ENCODE measurements at places on chromosomes 7 and 10.

DNA sequence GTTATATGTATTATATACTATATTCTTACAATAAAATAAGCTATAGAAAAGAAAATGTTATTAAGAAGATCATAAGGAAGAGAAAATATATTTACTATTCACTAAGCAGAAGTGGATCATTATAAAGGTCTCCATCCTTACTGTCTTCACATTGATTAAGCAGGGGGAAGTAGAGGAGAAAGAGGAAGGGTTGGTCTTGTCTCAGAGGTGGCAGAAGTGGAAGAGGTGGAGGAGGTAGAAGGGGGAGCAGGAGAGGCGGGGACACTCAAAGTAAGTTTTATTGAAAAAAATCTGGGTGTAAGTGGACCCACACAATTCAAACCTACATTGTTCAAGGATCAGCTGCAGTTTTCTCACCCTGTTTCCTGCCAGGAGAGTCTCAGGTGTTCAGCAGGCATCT lies 28.9 kb upstream of the ERCC6 start:
- DNase-seq, result no peak

GRCh38 chr10:35563261-35563891 lies 41.8 kb upstream of the GJD4 start:
- peak; percentile 53 for DNase-seq

- DNase-seq, result peak; percentile 81
Measured at GRCh38 chr7:151339651-151340382, 1.8 kb upstream of the NUB1 start.

GRCh38 chr7:26099236-26099635 lies 52.8 kb upstream of the NFE2L3 start:
- DNase-seq, result no peak

GRCh38 chr7:129136887-129137642 lies 7.4 kb upstream of the TSPAN33 start:
- no peak for DNase-seq

- no peak for DNase-seq
Measured at GRCh38 chr10:17547060-17547459, 70.1 kb downstream of the HACD1 start.

DNA sequence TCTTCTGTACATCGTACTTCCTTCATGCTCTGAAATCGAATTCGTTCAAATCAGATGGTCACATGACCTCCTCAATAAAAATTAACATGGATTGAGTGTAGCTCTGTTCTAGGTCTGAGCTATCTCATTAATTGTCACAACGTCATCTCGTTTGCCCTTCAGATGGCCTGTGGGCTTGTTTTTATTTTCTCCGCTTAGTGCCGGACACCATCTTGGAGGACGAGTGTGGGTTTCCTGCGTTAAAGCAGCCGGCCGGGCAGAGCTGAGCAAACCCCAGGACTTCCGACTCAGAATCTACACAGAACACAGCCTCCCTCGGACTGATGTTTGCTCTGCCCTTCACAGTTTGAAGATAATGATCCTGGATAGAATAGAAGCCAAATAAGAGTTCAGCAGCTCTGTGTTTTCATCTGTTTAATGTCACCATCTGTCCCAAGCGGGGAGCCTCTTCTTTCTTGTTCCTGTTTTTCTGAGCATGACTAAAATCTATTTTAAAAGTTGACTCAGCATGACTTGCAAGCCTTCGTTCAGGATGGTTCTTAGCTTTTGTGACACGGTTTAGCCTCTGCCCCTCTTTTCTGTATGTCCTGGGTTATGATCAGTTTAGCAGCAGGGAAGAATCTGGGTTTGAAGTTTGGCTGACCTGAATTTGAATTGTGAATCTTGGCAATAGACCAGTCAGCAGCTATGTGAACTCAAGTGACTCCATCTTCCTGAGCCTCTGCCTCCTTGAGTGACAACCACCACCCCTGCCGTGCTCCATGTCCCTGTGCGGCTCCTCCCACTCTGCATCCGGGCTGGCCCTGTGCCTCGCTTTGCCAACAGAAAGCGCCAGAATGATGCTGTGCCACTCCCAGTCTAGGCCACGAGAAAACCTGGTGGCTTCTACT lies 30.6 kb upstream of the GALNTL5 start:
- no peak for DNase-seq

- DNase-seq, result no peak
Measured at GRCh38 chr7:85509476-85509875, 322.6 kb upstream of the SEMA3D start.

DNA sequence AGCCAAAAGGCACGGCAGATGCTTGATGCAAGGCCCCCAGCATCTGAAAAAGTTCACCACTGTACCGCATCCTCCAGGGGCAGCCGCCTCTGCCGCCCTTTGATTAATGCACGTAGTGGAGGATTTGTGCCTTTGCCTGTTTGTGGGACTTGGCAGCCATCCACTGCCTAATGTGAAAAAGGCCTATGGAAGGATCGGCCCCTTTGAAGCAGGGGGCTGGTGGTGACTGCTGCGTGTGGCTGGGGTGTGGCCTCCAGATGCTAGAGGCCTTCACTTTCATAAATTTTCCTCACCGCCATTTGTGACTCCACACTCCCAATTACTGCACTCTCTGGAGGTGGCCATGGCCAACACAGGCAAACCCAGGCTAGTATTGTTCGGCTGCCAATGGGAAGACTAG lies 226.0 kb downstream of the BMPER start:
- no peak for DNase-seq

- no peak for DNase-seq
Measured at GRCh38 chr7:102211590-102212550, 74.8 kb upstream of the SH2B2 start.

- DNase-seq, result no peak
Measured at GRCh38 chr10:110373059-110373458, 68.3 kb upstream of the SMNDC1 start.

DNA sequence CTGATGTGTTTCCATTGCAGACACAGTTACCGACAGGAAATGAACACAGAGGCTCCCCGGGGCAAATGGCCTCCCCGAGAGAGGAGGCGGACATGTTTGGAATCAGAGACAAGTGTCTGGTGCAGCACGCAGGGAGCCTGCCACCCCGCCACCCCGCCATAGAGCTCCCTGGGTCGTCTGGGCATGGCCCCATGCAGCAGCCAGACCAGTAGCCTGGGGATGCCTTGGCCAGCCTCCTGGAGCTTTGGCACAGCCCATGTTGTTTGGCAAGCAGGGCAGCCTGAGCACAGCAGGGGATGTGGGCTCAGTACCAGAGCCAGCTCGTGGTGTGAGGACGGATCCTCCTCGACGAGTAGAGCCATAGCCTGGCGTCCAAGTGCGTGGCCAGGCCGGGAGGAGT lies 80.8 kb downstream of the NKX6-2 start:
- DNase-seq, result no peak

- DNase-seq, result peak; percentile 65
Measured at GRCh38 chr7:37916673-37917660, at the start of gene SFRP4. SFRP4 (minus strand) TSS chr7:37916817; CDS start chr7:37916537, 280 bp downstream.
